ENCODE measurements at places on chromosomes 7 and 10. TPM values are rescaled to one million over a fixed set of nuclear protein-coding genes. Genes with fewer than 3 reads are reported as not detected.

DNA sequence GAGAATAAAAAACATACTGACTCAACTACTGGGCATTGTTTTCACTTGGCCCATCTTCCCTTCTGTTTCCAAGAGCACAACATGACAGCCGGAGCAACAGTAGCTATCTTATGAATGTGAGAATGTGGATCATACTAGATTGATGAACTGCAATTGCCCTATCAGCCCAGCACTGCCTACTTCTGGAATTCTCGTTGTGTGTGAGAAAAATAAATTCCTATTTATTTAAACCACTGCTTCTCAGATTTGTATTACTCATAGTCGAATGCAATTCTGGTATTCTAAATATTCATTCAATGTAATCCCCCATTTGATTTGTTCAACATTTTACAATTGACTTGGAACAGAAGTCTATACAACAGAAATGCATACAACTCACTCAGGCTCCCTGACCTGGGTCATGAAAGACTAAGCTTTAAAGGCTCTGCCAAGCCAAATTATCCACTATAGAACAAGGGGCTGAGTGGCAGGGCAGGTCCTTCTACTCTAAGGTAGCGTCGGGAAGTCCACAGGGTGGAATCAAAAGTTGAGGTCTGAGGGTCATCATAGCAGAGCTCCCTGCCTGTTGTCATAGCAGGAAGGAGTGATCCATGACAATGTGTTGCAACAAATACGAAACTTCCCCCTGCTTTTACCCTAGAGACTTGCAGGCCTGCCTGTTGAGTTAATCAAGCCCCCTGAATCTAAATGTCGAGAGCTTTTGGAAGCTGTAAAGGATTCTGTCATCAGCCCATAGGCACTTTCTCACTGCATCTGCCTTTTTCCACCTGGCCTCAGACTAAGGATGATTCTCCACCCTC, 12.4 kb upstream of the JAZF1 start:
- DNase-seq: no peak

- DNase-seq: no peak
Observed at GRCh38 chr7:114554781-114555537, 140.3 kb downstream of the FOXP2 start.

GRCh38 chr10:78266741-78267469, 233.2 kb downstream of the RPS24 start:
- DNase-seq: no peak

- DNase-seq: no peak
Observed at GRCh38 chr7:55335151-55335550, 30.0 kb upstream of the LANCL2 start.

- DNase-seq: no peak
Observed at GRCh38 chr10:10222304-10222841, 795.3 kb upstream of the CELF2 start.

- no peak for DNase-seq
Observed at GRCh38 chr7:11341285-11341944, 367.7 kb downstream of the PHF14 start.

GRCh38 chr7:74013539-74014272, 14.3 kb upstream of the ELN start:
- DNase-seq: no peak

DNA sequence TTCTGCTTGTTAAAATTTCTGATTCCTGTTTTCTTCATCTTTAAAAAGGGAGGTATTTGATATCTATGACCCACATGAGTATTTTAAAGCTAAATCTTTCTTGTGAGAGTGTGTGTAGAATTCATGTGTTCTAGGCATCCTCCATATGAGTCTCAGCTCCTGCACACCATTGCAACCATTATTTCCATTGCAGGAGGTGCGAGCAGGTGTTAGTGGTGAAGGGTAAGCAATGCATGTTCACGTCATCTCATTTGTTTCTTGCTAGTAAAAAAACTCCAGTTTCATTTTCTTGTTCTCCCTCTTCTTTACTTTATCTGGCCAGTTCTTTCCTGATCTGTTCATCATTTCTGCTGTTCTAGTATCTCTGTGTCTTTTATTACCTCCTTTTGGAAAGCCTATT, 100.5 kb downstream of the ADRA2A start:
- DNase-seq: no peak

GRCh38 chr10:59016043-59016442, 160.4 kb upstream of the PHYHIPL start:
- no peak for DNase-seq

GRCh38 chr10:130254243-130254642, 118.1 kb downstream of the GLRX3 start:
- DNase-seq: no peak

DNA sequence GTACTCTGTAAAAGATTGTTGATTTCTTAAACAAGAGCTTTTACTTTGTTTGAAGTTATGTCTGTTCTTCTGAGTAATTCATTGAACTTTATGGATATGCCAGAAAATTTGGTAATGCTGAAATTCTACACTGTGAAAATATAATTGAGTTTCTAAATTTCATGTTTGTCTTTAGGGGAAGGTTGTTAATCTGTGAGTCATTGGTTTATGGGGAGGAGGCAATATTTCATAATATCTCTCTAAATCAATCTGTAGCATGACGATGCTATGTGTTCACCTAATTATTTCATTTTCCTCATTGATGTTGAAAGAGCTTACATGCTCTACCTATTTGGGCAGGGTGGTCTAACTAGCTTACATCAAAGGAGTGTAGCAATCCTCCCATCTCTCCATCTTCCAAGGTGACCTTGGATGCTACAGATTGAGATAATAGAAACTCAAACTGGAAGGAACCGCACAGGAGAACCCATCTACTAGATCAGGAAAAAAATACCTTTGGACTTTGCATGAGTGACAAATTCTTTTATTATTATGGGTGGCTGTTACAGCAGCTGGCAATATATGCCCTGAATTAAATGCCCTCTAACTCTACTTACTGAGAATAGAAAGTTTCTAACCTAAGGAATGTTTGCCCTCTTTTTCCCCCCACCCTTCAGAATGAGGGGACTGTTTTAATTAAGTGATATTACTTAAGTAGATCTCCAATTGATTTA, 8.4 kb upstream of the SNX13 start:
- no peak for DNase-seq

- DNase-seq: no peak
Observed at GRCh38 chr7:149261316-149261828, 624 bp upstream of the ZNF783 start.

- DNase-seq: no peak
Observed at GRCh38 chr10:4522296-4523000, 303.6 kb upstream of the AKR1E2 start.

DNA sequence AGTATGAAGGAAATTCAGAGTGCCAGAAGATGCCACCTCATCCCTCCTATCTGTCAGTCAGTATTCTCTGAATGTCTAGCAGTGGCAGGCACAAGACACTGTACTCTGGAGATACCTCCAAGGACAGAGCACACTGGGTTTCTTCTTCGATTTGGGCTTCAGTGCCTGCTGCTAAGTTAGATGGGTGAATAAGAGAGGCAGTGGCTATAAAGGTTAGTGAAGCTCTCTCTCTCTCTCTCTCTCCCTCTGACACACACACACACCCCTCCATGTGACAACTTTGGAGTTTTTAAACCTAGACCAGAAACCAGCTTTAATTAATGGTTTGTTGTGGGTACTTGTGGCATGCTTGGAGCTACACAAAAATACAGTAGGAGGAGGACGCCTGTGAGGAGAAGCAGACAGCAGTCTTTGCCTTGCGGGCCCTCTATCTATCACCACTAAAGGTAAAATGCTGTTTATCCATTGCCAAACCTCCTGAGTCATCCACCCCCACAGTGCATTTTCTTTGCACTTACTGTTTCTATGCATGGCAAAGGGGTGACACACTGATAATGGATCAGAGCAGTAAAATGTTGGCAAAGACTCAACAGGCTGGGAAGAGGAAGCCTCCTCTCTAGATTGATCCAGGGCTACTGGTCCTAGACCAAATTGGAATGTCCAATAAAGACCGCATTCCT, 102.5 kb downstream of the TRIL start:
- peak; percentile 15 for DNase-seq

DNA sequence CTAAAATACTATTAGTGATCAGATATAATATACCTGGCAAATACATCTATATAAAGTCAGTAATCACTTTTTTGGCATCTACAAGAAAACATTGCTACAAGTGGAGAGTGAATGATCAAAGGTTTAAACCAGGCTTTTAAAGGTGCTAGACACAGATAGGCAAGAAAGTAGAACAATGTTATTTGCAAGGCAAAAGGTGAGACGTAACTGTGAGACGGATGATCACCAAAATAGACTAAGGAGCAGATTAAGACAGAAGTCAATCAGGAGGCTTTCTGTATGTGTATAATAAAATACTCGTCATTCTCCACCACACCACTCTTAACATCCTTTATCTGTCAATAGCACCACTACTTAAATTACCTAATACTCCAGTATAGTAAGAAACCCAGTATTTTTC, 8.3 kb downstream of the ANXA7 start:
- no peak for DNase-seq

DNA sequence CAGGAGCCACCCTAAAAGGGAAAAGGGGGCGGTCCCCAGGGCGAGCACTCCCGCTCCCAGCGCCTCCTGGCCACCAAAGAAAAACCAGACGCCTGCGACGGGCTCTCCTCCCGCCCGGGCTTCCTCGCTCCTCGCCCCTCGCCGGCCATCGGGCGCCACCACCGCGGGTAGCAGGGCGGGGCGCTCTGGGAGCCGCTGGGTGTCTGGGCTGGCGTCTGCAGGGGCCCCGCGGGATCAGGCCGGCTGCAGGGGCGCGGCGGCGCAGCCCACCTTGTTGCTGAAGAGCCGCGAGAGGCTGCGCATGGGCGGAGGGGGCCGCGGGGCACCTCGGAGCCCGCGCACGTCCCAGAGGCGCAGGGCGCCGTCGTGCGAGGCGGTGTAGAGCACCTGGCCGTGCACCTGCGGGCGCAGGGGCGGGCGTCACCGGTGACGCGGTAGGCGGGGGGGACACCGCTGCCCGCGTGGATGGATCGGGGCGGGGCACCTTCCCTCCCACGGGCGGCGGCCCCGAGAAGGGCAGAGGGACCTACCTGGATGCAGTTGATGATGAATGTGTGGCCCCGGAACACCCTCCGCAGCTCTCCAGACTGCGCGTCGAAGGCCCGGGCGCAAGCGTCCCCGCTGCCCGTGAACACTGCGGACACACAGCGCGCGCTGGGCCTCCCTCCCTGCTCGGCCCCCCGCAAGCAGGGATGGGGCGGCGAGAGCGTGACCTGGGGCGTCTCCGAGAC, 28.3 kb downstream of the WDR86 start:
- DNase-seq: no peak

GRCh38 chr7:21175714-21176113, 252.2 kb upstream of the SP4 start:
- DNase-seq: no peak

DNA sequence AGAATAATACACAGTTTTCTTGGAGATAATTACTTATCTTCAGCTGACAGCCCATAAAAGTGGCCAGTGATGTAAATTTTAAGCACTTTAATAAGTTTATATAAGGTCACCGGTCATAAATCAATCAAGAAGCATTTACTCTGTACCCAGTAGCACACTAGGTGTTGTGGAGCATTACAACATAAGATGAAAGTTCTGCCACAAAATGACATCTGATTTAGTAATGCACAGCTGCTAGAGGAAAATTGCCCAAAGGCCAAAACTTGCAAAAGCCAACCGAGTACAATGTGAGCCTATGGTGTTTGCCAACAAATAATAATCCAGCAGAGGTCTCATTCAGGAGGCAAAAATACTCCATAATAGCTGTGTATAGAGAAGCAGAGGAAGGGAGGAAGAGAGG, 63.6 kb downstream of the GPR37 start:
- no peak for DNase-seq

- DNase-seq: no peak
Observed at GRCh38 chr10:77268721-77269120, 368.9 kb downstream of the KCNMA1 start.

- no peak for DNase-seq
Observed at GRCh38 chr10:21751341-21752310, 217.6 kb downstream of the MLLT10 start.

DNA sequence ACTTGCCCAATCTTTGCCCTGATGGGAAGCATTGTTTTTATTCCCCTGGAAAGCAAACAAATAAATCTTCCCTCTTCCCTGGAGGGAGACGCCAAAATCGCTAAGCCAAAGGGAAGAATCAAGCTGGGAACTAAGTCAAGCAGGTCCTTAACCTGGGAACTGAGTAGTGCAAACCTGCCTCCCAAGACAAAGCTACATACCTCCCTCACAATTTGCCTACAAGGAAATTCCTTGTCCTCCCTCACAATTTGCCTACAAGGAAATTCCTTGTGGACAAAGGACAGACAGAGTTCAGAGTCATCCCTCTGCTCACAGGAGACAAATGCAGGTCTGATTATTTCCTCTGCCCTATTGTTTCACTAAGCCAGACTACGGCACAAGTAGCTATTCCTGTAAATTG, 50.5 kb downstream of the SPOCK2 start:
- DNase-seq: no peak

DNA sequence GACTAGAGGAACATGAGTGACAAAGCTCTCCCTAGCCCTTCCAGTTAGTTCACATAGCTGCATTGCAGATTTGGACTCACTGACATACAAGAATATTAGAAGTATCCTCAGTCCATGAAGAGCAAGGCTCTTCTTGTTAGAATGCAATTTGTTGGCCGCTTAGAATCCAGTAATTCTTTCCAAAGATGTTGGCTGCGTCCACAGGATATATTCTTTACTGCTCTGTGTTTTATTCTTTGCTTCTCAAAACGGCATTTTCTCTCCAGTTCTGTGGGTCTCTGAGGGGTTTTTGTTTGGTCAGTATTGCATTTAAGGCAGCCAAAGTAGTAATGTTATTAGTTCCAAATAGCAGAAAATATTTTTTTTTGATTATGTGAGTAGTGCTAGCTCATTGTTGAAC, 588.6 kb downstream of the DNAJB9 start:
- DNase-seq: no peak

GRCh38 chr10:114631090-114631665, 26.9 kb downstream of the ABLIM1 start:
- no peak for DNase-seq

- DNase-seq: no peak
Observed at GRCh38 chr10:2038036-2038435, 300.7 kb upstream of the ADARB2 start.

DNA sequence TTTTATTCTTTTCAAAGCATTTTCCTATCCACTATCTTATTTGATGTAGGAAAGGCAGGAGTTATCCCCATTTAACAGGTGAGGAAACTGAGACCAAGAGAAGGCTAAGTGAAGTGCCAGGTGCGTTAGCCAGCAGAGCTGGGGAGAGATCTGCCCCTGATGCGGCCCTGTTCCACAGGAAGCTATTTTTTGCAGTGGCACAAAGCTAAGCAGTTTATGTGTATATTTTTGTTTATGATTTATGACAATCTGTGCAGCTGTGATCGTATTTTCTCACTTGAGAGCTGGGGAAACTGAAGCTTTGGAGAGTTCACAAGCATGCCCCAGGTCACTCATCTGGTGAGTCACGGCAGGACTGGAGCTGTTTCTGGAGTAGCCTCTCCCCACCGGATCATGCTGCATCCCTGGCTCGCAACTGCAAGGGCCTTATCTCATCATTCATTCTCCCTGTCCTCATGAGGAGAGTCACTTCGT, 38.8 kb downstream of the SLC29A3 start:
- peak; percentile 71 for DNase-seq

- DNase-seq: no peak
Observed at GRCh38 chr7:32020551-32021159, 49.6 kb downstream of the PDE1C start.

Gene VKORC1L1
- polyA plus RNA-seq: 21.0 TPM

Gene ACHE
- 9.3 TPM for polyA plus RNA-seq

Gene C7orf57
- polyA plus RNA-seq: not detected

Gene GDF10
- polyA plus RNA-seq: not detected

Gene ZC3HAV1L
- polyA plus RNA-seq: not detected

Gene PLEKHS1
- not detected for polyA plus RNA-seq

Gene ATRNL1
- not detected for polyA plus RNA-seq

Gene HOXA1
- polyA plus RNA-seq: 0.09 TPM

Gene TRPV5
- not detected for polyA plus RNA-seq

Gene CFAP46
- not detected for polyA plus RNA-seq

Gene KIAA1549
- 0.04 TPM for polyA plus RNA-seq

All from K562 (cell line).